Hematopoietic multipotent progenitor cell (in vitro differentiated cells): ENCODE measurements at places on chromosomes 2 and 18.

GRCh38 chr2:20378891-20379519 is 28.4 kb upstream of the PUM2 start:
- no peak for DNase-seq

GRCh38 chr2:181174611-181175580 is 194.5 kb downstream of the UBE2E3 start:
- DNase-seq: no peak

DNA sequence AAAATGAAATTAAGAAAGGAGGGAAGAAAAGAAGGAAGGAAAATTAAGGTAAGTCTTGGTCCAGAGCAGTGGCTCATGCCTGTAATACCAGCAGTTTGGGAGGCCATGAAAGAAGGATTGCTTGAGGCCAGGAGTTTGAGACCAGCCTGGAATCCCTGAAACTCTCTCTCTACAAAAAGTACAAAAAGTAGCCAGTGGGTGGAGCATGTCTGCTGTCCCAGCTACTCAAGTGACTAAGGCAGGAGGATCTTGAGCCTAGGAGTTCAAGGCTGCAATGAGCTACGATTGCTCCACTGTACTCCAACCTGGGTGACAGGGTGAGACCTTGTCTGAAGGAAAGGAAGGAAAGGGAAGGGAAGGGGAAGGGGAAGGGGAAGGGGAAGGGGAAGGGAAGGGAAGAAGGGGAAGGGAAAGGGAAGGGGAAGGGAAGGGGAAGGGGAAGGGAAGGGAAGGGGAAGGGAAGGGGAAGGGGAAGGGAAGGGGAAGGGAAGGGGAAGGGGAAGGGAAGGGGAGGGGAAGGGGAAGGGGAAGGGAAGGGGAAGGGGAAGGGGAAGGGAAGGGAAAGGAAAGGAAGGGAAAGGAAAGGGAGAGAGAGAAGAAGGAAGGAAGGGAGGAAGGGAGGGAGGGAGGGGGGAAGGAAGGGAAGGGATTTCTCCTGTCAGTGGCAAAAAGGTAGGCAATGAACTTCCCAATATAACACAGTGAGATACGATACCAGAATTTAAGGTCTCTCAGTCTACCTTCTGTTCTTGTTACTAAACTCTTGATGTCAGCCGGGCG is 412.8 kb downstream of the CMPK2 start:
- DNase-seq: no peak

DNA sequence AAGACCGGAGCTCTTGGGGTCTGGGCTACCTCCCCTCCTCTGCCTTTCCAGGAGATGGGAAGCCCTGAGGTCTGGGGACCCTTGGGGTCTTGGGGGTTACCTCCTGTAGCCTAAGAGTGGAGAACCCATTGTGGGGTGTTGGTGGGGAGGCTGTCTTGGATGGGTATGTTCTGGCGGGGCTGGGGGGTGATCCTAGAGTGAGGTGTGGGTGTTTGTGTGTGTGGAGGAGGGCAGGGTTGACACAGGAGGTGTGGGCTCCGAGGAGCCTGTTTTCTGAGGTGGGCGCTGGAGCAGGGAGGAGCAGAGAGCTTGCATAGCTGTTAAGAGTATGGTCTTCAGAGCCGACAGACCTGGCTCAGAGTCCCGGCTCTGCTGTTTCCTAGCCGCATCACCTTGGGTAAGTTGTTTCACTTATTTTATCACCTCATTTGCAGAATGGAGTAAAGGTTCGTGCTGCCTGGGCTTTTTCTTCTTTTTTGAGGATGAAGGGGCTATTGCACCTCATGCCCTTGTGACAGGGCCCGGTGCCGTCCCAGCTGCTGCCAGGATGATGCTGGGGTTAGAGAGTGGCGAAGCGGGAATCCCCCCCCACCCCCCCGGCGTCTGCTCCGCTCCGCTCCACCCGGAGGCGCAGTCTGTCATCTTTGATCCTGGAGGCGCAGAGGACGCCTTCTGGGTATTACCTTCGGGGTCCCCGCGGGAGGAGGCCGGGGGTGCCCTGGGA is 17.2 kb downstream of the TET3 start:
- DNase-seq: no peak

DNA sequence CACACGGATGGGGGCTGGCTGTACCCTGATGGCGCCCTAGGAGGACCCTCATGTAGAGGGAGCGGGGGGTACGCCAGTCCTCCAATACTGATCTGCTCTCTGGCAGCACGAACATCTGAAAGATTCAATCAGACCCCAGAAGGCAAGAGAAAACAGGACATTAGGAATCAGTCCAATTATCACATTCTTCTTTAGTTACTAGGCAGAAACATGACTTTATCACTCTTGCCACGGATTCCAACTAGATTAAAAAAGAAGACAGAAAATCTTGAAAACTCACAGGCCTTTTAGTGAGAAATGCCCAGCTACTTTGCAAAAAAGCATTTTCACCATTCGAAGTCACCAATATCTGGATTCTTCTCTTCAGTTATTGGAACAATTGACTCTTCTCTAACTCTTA is 68.4 kb downstream of the ID2 start:
- no peak for DNase-seq

GRCh38 chr2:196783431-196784094 is 15.9 kb downstream of the GTF3C3 start:
- DNase-seq: no peak

GRCh38 chr2:216517447-216518225 is 19.0 kb downstream of the RPL37A start:
- DNase-seq: no peak

- DNase-seq: no peak
These were observed 4.2 kb downstream of the FZD5 start for GRCh38 chr2:207765547-207765946.

- no peak for DNase-seq
These were observed 143.2 kb upstream of the KYNU start for GRCh38 chr2:142734231-142734630.

- DNase-seq: no peak
These were observed 124.4 kb downstream of the TMEM163 start for GRCh38 chr2:134594399-134594798.

- no peak for DNase-seq
These were observed 4.2 kb upstream of the ITGA6 start for GRCh38 chr2:172423160-172423559.

DNA sequence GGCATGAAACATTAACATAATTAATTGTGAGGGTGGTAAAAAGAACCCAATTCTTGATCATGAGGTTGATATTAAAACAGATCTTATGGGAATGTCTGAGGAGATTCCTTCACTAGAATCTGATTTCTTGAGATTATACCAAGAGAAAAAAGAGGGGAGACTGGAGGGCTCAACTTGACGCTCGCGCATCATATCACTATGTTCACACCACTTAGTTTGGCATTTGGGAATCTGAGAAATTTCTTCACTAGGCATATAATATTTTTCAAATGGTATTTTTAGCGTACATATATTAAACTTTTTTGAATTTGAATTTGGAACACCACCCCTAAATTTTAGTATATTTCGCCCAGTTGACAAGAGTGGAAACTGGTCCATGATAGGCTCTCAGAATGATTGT is 140.1 kb downstream of the SATB2 start:
- no peak for DNase-seq

GRCh38 chr2:99490623-99491461 is 1.0 kb upstream of the REV1 start:
- no peak for DNase-seq

GRCh38 chr2:109475531-109476210 is 138.1 kb downstream of the SEPTIN10 start:
- DNase-seq: no peak

- DNase-seq: no peak
These were observed 18.2 kb upstream of the GPR55 start for GRCh38 chr2:230942920-230943896.

DNA sequence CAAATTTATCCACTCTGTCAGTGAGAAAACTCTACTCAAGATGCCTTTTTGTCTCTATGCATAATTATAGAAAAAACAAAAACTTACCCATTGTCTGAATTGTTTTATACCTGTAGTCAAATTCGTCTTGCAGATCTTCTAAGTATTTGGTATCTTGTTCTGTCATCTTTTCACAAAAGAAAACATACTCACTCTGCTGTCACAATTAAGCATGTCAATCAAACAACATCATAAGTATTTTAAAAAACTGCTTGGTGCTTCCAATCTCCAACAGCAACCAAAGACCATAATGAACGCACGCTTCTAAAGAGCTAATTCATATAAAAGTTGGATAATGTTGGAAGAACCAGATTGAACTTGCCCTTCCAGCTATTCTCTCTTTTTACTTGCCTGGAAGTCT is 55.6 kb upstream of the STAT1 start:
- no peak for DNase-seq

DNA sequence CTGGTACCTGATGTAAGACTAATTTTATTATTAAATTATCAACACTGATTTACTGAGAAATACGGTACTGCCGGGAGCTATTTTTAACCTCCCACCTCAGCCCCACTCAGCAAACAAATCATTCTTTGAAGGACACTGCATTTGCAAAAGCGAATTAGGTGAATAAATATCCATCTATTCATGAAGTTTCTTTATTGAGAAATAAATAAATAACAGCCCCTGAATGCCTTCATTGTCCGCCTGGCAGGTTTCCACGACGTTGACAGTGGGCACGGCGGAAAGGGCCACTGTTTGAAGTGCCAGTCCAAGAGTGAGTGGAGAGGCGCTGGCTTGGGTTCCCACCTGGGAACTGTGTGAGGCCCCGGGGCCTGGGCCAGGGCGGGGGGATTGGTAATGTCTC is 15.7 kb downstream of the C1QL2 start:
- DNase-seq: no peak

DNA sequence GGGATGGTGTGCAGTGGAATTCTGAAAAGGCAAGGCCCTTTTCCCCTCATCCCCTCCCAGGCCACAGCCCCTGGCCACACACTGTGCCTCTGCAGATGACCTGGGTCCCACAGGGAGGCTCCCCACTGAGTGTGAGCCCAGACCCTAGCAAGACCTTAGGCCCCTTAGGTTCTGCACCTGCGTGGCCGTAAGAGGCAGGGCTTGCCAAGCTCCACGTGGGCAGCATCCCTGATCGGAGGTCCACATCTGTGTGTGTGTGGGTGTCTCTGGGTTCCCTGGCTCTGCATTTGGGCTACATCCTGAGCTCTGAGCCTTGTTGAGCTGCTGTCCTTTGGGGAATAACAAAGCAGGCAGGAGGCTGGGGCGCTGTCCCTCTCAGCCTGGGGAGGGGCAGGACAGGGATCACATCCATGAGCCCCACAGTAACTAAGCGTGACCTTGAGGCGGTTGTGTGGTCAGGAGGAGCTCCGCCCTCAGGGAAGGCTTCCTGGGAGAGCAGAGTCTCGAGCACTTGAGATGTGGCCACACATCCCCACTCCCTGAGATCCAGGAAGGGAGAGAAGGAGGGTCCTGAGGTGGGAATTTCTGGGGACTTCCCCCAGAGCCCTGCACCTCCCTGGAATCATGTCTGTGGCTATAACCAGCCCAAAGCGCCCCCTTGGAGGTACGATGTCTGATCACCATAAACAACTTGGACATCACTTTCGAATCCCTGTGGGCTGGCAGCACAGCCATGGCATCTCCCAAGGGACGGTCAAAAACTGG is 84.8 kb downstream of the STPG4 start:
- no peak for DNase-seq

- DNase-seq: no peak
These were observed 42.5 kb upstream of the ACADL start for GRCh38 chr2:210267698-210268097.

DNA sequence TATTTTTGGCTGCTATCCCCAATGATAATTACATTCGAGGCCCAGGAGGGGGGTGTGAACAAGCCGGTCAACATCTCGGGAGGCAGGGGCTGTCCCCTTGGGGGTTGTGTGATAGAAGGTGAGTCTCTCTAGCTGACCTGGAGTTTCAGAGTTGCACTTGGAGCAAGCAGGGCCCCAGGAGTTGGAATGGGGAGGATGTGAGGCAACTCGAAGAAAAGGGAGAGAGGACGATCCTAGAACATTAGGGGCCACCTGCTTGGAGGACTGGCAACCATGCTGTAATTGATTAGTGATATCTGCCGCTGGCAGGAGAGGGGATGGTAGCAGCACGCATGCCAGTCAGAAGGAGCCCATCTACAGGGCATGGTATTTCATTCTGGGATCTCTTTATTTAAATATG is 122.6 kb downstream of the CTIF start:
- no peak for DNase-seq

- DNase-seq: no peak
These were observed 66.7 kb upstream of the BCL2L11 start for GRCh38 chr2:111053825-111054515.

DNA sequence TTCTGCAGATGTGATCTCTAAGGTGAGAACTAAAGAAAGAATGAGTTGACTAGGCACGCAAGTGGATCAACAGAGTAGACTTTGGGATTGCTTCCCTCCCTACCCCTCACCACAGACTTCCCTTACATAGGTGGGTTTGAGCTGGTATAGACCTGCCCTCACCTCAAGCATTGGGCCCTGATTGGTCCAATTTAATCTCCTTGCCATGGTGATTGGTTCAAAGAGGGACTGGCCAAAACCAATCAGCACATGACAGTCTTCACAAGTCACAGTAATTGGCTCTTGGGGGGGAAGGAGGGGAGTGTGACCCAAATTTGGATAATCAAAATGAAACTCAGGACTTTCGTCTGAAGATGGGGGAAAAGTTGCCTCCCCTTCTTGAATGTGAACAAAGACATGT is 36.6 kb upstream of the LNPK start:
- DNase-seq: no peak

DNA sequence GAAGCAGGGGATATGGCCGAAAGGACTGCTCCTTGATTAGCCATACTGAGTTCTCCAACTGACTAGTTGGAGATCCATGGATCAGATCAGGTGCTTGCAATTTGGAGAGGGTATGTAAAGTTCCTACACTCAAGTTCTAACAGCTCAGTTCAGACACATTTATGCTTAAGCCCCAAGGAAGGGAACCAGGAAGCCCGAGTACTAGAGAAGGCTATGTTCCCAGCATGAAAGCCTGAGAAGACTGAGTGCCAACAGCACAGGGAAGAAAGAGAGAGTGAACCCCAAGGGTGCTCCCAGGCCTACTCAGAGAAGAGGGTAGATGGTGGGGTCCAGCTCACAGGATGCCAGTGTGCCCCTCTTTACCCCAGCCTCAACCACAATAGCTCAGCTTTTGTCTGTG is 16.1 kb upstream of the SPTBN1 start:
- DNase-seq: no peak

DNA sequence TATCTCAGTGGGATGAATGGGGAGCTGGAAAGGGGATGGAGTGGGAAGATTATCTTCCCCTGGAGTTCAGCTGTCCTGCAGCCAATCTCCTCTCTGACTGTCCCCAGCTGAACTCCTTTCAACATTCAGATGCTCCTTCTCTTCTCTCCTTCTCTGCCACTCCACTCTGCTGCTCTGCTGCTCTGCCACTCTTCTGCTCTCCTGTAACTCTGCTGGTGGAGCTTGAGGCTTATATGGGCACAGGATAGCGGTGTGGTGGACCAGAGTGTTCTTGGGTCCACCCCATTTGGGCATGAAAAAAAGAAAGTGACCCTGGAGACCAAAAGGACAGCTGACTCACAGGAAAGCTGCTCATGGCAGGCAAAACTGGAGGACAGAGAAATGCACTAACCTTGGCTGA is 26.6 kb downstream of the FAHD2B start:
- DNase-seq: no peak
